ENCODE measurements at places on chromosomes 11 and 22. TPM values are rescaled to one million over a fixed set of nuclear protein-coding genes. Genes with fewer than 3 reads are reported as not detected.
A peak's percentile ranks its signal among the peaks of the same experiment; 100 is the strongest.

TANGO2 gene
- total RNA-seq = 28.0 TPM

DNA sequence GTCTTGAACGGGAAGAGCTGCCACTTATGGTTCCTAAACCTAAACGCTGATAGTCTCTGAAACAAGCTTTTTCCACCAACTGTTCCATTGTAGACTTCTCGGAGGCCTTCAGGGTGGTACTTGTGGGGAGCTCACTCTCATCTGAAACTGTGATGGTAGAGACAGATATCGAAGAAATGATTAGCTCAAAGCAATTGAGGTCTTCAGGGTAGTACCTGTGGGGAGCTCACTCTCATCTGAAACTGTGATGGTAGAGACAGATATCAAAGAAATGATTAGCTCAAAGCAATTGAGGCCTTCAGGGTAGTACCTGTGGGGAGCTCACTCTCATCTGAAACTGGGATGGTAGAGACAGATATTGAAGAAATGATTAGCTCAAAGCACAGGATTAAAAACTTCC, 175.7 kb downstream of the SWAP70 start:
- no peak for DNase-seq
- H3K4me1 ChIP-seq = peaks cover 13% of the 10 kb centered on the region
- no peak overlapping the region for H3K27ac ChIP-seq
- no peaks in the 10 kb centered on the region for H3K27me3 ChIP-seq
- no peaks in the 10 kb centered on the region for H3K36me3 ChIP-seq
- no peak overlapping the region for H3K4me3 ChIP-seq

- no peak overlapping the region for H3K27ac ChIP-seq
- H3K4me3 ChIP-seq = no peak overlapping the region
- H3K4me1 ChIP-seq = no peaks in the 10 kb centered on the region
Observed at GRCh38 chr22:30628491-30628890, 7.1 kb upstream of the SLC35E4 start.

EMID1 gene
- total RNA-seq = 0.72 TPM

- no peak overlapping the region for H3K4me3 ChIP-seq
- no peak overlapping the region for H3K27ac ChIP-seq
- no peaks in the 10 kb centered on the region for H3K27me3 ChIP-seq
- no peaks in the 10 kb centered on the region for H3K36me3 ChIP-seq
- no peak for DNase-seq
Observed at GRCh38 chr22:33779243-33779642, 141.0 kb downstream of the LARGE1 start.

DAGLA gene
- total RNA-seq = 5.5 TPM

CLP1 gene
- 19.1 TPM for total RNA-seq

- H3K27ac ChIP-seq = peak within 1 kb of the TSS; percentile 91
- H3K36me3 ChIP-seq = peaks cover 10% of the 10 kb centered on the region
- H3K27me3 ChIP-seq = no peaks in the 10 kb centered on the region
- peak; percentile 87 for DNase-seq
Observed at GRCh38 chr11:33700502-33701271, at the start of gene C11orf91. TSS of gene C11orf91 (minus strand) at chr11:33700826. CDS start at chr11:33700740, 86 bp downstream.

- no peaks in the 10 kb centered on the region for H3K36me3 ChIP-seq
- H3K27me3 ChIP-seq = no peaks in the 10 kb centered on the region
- H3K27ac ChIP-seq = no peak overlapping the region
- DNase-seq = no peak
- H3K4me1 ChIP-seq = peaks cover 5% of the 10 kb centered on the region
Observed at GRCh38 chr11:30285416-30286121, 37.3 kb upstream of the ARL14EP start.

APOA5 gene
- not detected for total RNA-seq

- no peak overlapping the region for H3K4me3 ChIP-seq
- H3K27me3 ChIP-seq = no peaks in the 10 kb centered on the region
- H3K4me1 ChIP-seq = peaks cover 34% of the 10 kb centered on the region
- H3K36me3 ChIP-seq = no peaks in the 10 kb centered on the region
- H3K27ac ChIP-seq = peak overlapping the region; percentile 83
Observed at GRCh38 chr11:96199563-96200025, 143.4 kb downstream of the MAML2 start.

DNA sequence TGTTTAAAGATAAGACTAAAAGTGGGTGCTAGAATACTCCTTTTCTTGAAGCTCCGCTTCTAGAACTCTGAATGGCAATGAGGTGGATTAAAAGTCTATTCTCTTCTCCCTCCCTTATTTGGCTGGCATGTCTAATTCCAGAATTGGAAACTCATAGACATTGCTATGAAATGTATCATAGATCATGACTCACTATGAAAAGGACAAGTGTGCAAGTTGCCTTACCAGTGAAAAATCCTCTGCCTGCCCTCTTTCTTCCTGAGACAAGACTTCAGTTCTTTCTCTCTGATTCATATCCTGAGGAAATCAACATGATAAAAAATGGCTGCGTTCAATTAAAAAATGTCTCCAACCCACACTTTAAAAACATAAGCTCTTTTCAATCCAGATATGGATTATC, 73.2 kb upstream of the BLID start:
- peak; percentile 99 for DNase-seq
- peak overlapping the region; percentile 4 for H3K4me3 ChIP-seq
- H3K27me3 ChIP-seq = no peaks in the 10 kb centered on the region
- H3K27ac ChIP-seq = peak overlapping the region; percentile 90

MMP12 gene
- not detected for total RNA-seq

- no peaks in the 10 kb centered on the region for H3K27me3 ChIP-seq
- no peak overlapping the region for H3K4me3 ChIP-seq
- no peaks in the 10 kb centered on the region for H3K4me1 ChIP-seq
- no peaks in the 10 kb centered on the region for H3K36me3 ChIP-seq
Observed at GRCh38 chr11:28439403-28439802, 331.2 kb downstream of the METTL15 start.

- no peaks in the 10 kb centered on the region for H3K27me3 ChIP-seq
- H3K36me3 ChIP-seq = no peaks in the 10 kb centered on the region
- H3K4me3 ChIP-seq = no peak overlapping the region
- no peaks in the 10 kb centered on the region for H3K4me1 ChIP-seq
- no peak overlapping the region for H3K27ac ChIP-seq
Observed at GRCh38 chr11:113019711-113020110, 58.5 kb downstream of the NCAM1 start.

GRCh38 chr11:43573233-43573632, 107.3 kb upstream of the HSD17B12 start:
- H3K4me3 ChIP-seq = no peak overlapping the region
- H3K27me3 ChIP-seq = peaks cover 91% of the 10 kb centered on the region
- H3K27ac ChIP-seq = no peak overlapping the region
- no peak for DNase-seq
- H3K36me3 ChIP-seq = no peaks in the 10 kb centered on the region

DNA sequence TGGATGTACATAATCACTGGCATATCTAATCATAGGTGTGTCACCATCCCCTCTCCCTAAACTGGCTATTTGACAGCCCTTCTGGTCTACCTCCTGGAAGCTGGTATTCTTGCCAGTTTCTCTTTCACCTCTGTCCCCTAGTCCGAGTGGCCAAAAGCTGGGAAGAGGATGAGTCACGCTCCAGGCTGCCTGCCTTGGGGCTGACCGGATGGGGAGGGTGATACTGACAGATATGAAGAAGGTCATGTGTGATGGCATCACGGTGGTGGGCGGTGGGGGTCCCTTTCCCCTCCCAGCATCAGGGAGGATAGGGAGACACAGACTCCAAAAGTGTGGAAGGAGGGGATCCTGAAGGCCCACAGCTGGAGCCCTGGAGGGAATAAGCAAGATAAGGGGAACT, 4.8 kb downstream of the OAF start:
- peaks cover 21% of the 10 kb centered on the region for H3K4me1 ChIP-seq
- H3K36me3 ChIP-seq = no peaks in the 10 kb centered on the region
- no peak overlapping the region for H3K27ac ChIP-seq
- no peak overlapping the region for H3K4me3 ChIP-seq
- no peaks in the 10 kb centered on the region for H3K27me3 ChIP-seq

ZBED4 gene
- 22.7 TPM for total RNA-seq

DNA sequence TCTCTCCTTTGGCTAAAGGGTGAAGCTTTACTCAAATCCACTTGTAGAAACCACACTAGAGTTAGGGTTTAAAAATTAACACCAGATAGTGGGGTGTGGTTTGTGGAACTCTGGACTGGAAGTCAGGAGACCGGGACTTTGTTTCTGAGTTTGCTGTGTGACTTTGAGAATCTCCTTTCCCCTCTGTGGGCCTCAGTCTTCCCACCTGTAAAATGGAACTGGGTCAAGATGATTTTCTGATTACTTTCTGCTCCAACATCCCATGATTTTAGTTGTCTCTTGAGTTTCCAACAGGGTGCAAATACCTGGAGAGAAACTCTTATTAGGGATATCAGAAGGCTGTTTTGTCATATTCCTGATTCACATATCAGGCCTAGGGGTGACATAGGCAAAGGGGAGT, 301.0 kb downstream of the MIAT start:
- no peaks in the 10 kb centered on the region for H3K36me3 ChIP-seq
- no peak overlapping the region for H3K4me3 ChIP-seq
- no peak overlapping the region for H3K27ac ChIP-seq
- H3K4me1 ChIP-seq = no peaks in the 10 kb centered on the region
- DNase-seq = no peak
- peaks cover 41% of the 10 kb centered on the region for H3K27me3 ChIP-seq

- H3K4me3 ChIP-seq = no peak overlapping the region
- peaks cover 4% of the 10 kb centered on the region for H3K36me3 ChIP-seq
- no peak for DNase-seq
- H3K4me1 ChIP-seq = no peaks in the 10 kb centered on the region
Observed at GRCh38 chr11:33333816-33334215, 76.6 kb downstream of the HIPK3 start.

- no peaks in the 10 kb centered on the region for H3K27me3 ChIP-seq
- no peaks in the 10 kb centered on the region for H3K4me1 ChIP-seq
- H3K4me3 ChIP-seq = no peak overlapping the region
- DNase-seq = no peak
Observed at GRCh38 chr22:19823902-19824211, 30.8 kb downstream of the GNB1L start.

MAPK8IP2 gene
- total RNA-seq = 4.7 TPM

GRCh38 chr11:118783724-118784495, 7.1 kb downstream of the DDX6 start:
- no peaks in the 10 kb centered on the region for H3K27me3 ChIP-seq
- H3K4me3 ChIP-seq = no peak overlapping the region
- H3K4me1 ChIP-seq = peaks cover 3% of the 10 kb centered on the region
- no peak for DNase-seq
- no peak overlapping the region for H3K27ac ChIP-seq

- no peak overlapping the region for H3K4me3 ChIP-seq
- H3K27me3 ChIP-seq = no peaks in the 10 kb centered on the region
- H3K4me1 ChIP-seq = peaks cover 34% of the 10 kb centered on the region
- peaks cover 76% of the 10 kb centered on the region for H3K36me3 ChIP-seq
Observed at GRCh38 chr11:35180317-35181233, 41.6 kb downstream of the CD44 start.

- H3K4me1 ChIP-seq = peaks cover 25% of the 10 kb centered on the region
- DNase-seq = peak; percentile 92
- H3K27ac ChIP-seq = no peak overlapping the region
Observed at GRCh38 chr11:100810146-100810545, 123.1 kb downstream of the ARHGAP42 start.

SCGB2A2 gene
- not detected for total RNA-seq

C2CD2L gene
- 11.1 TPM for total RNA-seq

DNA sequence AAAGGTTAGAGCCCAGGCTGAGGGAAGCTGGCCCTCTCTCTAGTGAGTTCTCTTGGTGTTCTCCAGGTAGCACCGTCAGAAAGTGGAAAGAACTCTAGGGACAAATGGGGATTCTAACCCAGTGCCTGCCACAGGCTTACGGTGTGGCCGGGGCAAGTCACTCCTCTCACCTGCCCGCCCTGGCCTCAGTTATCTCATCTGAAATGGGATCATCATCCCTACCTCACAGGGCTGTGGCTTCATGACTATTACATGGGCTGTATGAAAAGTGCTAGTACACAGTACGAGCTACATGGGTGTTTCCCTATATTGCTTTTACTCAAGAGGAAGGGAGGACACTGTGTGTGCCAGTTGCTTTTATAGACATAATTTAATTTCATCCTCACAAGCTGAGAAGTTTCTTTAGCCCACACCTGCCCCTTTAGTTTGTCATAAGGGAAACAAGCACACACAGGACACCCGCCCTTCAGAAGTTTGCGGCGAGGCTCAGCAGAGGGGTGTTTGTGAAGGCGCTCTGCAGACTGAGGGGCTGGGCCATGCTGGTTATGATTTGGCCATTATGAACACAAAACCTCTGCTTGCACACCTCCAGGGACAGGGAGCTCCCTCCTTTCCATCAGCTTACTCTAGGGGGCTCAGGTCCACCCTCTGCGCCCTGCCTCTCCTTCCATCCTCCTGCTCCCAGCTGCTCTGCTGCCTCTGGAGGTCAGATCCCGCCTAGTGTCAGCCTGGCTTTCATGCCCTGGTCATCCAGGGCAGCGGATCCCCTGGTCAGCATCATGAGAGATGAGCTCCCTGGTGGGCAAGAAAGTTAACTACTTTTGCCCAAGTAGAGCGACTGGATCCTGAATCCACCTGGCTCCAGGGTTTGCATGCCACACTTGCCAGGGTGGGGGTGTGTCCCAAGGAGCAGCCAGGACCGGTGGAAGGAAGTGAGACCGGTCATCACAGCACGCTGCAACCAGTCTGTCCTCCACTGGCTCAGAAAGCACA, 1.2 kb downstream of the KLHL35 start:
- no peak overlapping the region for H3K4me3 ChIP-seq
- DNase-seq = no peak
- no peaks in the 10 kb centered on the region for H3K36me3 ChIP-seq
- peaks cover 8% of the 10 kb centered on the region for H3K4me1 ChIP-seq

OR6A2 gene
- total RNA-seq = 0.09 TPM

DNA sequence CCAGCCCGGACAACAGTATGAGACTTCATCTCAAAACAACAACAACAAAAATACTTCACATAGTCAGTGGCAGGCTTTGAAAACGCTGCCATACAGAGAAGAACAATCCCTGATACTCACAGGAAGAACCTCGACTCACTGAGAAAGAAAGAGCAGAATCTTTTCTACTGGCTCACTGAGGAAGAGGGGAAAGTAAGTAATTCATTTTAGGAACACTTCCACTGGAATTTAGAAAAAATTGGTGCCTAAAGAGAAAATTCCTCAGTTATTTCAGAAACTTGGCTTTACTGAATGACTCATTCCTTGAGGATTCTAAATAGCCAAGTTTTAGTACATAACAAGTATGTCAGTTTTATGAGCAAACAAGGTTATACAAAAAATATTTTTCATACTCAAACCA, 12.3 kb downstream of the NARS2 start:
- H3K27ac ChIP-seq = peak overlapping the region; percentile 60
- H3K36me3 ChIP-seq = peaks cover 9% of the 10 kb centered on the region
- H3K4me1 ChIP-seq = peaks cover 32% of the 10 kb centered on the region
- no peak overlapping the region for H3K4me3 ChIP-seq

CHORDC1 gene
- total RNA-seq = 59.2 TPM

MYOD1 gene
- not detected for total RNA-seq

FADS1 gene
- 56.7 TPM for total RNA-seq

OR8G1 gene
- not detected for total RNA-seq

GRCh38 chr22:46767249-46767985, 5.0 kb downstream of the TBC1D22A start:
- H3K27me3 ChIP-seq = no peaks in the 10 kb centered on the region
- H3K27ac ChIP-seq = no peak overlapping the region
- no peaks in the 10 kb centered on the region for H3K36me3 ChIP-seq
- no peak for DNase-seq
- H3K4me3 ChIP-seq = no peak overlapping the region

KDM4E gene
- total RNA-seq = not detected

GRCh38 chr11:114137838-114138237, 78.3 kb downstream of the ZBTB16 start:
- H3K27ac ChIP-seq = no peak overlapping the region
- DNase-seq = no peak
- H3K27me3 ChIP-seq = peaks cover 18% of the 10 kb centered on the region

ENTHD1 gene
- total RNA-seq = not detected

ZBED5 gene
- 32.9 TPM for total RNA-seq

ASCL3 gene
- total RNA-seq = not detected

- no peak overlapping the region for H3K4me3 ChIP-seq
- no peaks in the 10 kb centered on the region for H3K4me1 ChIP-seq
- H3K27me3 ChIP-seq = peaks cover 57% of the 10 kb centered on the region
Observed at GRCh38 chr11:72250661-72251464, 6.9 kb upstream of the PHOX2A start.

RAG2 gene
- not detected for total RNA-seq
